Mesendoderm (in vitro differentiated cells): ENCODE measurements at places on chromosomes 3 and 15.

DNA sequence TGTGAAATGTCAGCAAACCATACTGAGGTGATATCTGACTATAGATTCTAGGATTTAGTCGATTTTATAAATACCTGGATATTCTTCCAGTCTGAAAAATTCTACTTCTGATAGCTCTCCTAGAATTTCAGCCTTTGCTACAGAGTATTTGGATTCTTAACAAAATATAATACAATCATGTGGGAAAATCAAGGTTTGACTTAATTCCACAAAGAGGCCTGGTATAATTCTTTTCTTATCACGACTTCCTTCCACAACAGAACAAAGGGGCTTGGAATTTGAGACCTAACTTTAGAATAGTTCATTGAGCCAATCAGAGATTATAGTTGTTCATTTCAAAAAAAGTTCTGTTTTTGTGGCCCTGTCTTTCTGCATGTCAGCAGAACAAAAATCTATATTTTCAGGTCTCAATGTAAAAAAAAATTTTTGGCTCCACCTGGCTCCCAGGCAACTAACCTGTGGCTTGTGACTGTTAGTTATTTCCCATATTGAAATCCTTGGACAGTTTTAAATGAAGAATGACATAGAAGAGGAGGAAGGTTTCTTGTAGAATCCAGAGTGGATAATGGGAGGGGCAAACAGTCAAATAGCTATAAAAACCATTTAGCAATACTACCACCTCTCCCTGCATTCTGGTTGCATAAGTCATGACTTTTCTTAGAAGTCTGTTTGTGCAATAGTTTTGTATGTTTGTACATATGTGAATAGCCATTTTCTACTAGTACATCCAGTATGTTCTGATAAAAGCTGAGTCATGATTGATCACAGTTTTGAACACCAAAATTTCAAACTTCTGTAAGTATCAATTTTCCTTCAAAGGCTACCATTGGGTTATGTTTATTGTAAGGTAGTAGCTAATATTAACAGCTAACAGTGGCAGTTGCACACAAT is 4.0 kb downstream of the TM4SF1 start:
- no peak for DNase-seq

GRCh38 chr3:42031808-42032480 is 59.2 kb upstream of the TRAK1 start:
- peak; percentile 95 for DNase-seq

- DNase-seq: no peak
These were observed 37.9 kb downstream of the PPCDC start for GRCh38 chr15:75061272-75061671.

GRCh38 chr15:58524247-58524646 is 92.5 kb downstream of the LIPC start:
- DNase-seq: no peak

GRCh38 chr3:71441217-71441924 is 142.2 kb downstream of the FOXP1 start:
- DNase-seq: no peak

DNA sequence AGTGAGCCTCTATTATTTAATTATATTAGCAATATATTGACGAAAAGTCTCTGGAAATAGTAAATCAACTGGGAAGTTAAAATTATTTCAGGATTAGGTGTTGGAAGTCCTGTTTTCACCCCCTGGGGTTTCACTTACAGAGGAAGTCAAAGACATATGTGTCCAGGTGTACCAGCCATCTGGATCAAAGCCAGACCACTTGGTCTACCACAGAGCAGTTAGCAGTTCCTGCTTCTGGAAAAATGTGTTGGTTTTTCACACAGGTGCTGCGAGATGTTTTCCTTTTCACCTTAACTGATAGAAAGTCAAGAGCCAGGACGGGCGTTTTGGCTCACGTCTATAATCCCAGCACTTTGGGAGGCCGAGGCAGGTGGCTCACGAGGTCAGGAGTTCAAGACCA is 13.1 kb downstream of the MME start:
- no peak for DNase-seq

DNA sequence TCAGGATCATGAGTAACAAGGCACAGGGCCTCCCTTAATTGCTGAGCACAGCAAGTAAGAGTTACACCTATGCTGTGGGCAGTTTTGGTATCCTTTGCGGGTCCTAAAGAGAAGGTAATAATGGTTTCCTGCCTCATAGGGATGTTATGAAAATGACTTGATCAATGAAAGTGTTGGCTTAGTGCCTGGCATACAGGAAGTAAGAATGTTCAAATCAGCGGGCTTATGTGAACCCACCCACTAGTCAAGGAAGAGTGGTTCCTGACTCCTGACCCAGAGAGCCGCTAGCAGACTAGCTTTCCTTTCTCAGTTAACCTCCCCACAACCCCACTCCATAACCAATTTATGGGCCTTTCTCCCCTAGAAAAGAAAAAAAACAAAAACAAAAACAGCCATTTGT is 5.2 kb upstream of the ADAMTS9 start:
- no peak for DNase-seq

- DNase-seq: no peak
These were observed 27.6 kb downstream of the SLC28A1 start for GRCh38 chr15:84911879-84912660.

DNA sequence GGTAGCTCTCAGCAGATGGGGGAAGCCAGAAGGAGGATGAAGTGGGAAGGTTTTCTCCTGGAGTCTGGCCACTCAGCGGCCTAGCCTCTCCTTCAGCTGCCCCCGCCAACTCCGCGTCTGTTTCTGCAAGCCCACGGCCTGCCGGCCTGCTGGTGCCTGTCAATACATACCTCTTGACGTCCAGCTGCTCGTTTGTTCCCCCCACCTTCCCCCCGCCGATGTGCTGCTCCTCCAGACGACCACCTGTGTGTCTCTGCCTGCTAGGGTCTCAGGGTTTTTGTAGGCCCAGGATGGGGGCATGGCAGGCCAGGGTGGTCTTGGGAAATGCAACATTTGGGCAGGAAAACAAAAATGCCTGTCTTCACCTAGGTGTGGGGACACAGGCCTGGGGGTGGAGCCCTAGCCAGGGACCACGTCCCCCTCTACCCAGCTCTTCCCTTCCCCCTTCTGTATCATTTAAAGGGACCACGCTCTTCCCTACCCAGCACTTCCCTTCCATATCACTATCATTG is 137.8 kb downstream of the ALCAM start:
- no peak for DNase-seq

GRCh38 chr3:49719214-49719884 is at the start of gene AMIGO3:
AMIGO3 (minus strand) TSS chr3:49719684; CDS start chr3:49719465, 219 bp downstream.
- peak; percentile 96 for DNase-seq

- DNase-seq: no peak
These were observed 76.2 kb downstream of the MB21D2 start for GRCh38 chr3:192841428-192841827.

DNA sequence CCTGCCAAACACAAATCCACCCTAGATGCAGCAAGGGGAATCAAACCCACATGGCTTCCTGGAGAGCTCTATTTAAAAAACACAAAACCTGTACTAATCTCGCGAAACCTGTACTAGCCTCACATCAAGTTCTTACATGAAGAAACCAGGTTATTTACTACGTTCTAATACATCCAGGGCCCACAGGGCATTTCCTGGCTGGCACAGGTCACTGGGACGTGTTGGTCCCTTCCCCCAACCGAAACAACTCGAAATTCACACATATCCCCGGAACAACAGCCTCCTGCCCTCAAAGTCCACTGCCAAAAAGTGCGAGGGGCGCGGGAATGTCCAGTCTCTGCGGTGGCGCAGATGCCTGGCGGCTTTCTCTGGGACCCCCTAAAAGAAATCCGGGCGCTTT is 955 bp downstream of the CDCP1 start:
- peak; percentile 34 for DNase-seq

GRCh38 chr3:123439806-123440580 is 8.9 kb downstream of the ADCY5 start:
- DNase-seq: no peak

- no peak for DNase-seq
These were observed 488.3 kb upstream of the ALCAM start for GRCh38 chr3:104878395-104878794.

DNA sequence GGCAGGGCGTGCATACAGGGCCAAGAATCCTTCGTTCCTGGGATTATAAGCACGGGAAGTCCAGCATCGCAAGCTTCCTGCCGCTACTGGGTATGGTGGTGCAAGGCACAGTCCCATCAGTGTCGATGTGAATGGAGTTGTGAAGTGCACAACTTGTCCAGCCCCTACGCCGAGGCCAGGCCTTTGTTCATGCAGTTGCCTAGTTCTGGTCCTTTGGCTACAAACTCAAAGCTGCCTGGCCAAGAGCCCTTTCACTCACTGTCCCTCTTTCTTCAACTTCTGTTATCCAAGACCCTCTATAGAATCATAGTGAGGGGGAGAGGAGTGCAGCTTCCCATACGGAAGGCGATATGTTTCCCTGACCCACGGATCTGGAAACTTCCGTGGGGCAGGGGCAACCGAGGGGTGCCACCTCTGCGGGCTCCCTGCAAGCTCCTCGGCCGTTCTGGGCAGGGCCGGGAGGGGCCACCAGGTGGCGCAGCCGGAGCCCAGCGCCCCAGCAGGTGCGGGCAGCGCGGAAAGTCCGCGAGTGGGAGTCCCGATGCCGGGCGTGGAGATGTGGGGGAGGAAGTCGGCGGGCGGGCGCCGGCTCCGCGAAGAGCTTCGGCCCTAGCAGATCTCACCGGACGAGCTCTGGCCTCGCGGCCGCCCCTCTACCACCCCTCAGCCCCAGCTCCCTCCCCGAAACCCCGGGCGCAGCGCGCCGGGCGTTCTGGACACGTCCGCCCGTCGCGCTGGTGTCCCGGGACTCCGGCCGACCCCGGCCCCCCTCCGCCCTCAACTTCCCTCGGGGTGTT is 693 bp downstream of the RASGRP1 start:
- DNase-seq: peak; percentile 12

- no peak for DNase-seq
These were observed 14.6 kb downstream of the HEXA start for GRCh38 chr15:72361176-72361575.

DNA sequence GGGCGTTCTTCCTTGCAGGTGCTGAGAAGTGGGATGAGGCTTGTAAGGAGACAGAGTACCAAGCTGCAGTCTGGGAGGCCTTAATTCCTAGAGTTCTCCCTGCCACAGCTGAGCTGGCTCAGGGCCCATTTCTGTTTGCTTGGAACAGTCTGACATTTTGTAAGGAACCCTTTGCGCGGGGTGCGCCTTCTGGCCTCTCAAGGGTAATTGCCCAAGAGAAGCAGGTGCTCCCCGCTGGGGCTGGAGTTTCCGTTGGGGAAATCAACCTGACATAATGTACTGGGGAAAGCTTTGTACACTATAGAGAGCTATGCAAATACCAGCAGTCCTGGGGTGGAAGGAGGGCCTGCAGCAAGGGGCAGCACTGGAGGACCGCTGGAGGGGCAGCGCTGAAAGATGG is 83.6 kb downstream of the HMG20A start:
- DNase-seq: no peak

DNA sequence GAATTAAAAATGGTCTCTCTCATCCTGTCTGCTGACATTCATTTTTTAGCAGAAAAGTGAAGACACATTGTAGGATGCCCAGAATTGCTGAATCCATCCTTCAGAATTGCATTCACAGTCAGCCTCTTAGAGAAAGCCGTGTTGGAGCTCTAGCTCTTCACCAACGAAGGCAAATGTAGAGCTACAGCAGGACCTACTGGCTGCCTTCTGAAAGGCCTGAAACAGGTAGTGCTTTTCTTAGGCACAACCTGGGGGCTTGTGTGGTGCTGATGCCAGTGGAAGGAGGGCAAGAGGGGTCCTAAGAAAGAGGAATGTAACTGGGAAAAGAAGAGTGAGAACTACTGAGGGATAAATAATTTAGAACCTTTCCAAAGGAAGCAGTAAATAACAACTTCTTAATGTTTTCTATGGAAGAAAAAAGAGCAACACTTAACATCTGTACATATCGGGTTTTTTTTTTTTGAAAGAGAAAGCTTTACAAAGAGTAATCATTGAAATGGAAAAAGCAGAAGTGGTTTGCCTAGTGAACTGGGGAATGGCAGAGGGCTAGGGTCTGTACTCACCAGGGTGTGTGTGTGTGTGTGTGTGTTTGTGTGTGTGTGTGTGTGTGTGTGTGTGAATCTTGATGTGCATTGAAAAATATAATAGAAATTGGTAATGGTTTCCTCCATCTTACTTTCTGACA is 297.8 kb downstream of the SATB1 start:
- no peak for DNase-seq

DNA sequence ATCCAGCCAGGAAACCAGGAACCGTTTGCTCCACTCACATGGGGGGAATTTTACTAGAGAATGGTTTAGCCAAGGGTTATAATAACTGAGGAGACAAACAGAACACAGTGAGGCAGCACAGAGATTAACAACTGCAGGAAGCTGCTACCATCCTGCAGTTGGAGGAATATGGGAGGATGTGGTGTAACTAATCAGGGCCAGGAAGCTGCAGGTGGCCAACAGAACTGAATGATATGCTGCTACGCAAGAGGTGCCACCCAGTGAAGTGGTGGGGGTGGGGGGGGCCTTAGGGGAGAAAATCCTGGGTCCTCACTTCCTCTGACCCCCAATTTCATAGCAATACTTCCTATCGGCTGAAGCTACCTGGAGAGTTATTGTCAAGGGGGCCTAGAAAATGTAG is 306.4 kb upstream of the STT3B start:
- DNase-seq: no peak

GRCh38 chr3:143975554-143976152 is 4.0 kb downstream of the DIPK2A start:
- DNase-seq: peak; percentile 29

- DNase-seq: no peak
These were observed 89.4 kb upstream of the ZBTB20 start for GRCh38 chr3:115236496-115236895.

DNA sequence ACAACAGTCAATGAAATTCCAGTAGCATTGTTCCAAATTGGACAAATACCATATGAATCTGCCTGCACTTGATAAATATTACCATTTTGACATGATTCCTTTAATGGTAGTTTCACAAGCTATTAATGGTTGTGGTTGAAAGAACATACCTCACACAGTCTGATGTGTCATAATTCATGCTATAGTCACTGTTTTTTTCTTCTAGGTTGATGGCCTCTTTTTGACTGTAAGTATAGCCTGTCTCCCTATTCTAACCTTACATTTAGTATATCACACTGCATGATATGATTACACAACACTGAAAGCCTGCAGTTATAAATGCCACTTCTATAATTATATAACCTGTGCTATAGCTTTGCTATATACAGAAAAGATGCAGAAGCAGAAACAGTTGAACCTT is 834.1 kb downstream of the NSUN3 start:
- DNase-seq: no peak

- DNase-seq: no peak
These were observed 5.2 kb upstream of the FURIN start for GRCh38 chr15:90862964-90863778.

- DNase-seq: no peak
These were observed 45.6 kb upstream of the IREB2 start for GRCh38 chr15:78392430-78392829.

- peak; percentile 99 for DNase-seq
These were observed 21.6 kb downstream of the ANAPC13 start for GRCh38 chr3:134464064-134464688.

DNA sequence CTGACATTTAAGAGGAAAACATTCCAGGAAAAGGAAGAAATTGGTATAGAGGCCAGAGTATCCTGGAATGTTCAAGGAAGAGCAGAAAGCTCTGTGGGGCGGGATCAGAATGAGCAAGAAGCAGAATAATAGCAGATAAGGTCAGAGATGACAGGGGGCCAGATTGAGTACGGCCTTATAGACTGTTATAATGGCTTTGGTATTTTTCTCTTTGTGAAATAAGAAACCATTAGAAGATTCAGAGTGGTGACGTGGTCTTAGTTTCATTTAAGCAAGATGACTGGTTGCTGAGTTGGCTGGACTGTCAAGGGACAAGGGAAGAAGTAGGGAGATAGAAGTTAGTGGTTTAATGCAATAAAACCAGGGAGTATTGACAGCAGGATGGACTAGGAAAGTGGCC is 218.3 kb upstream of the SOX2 start:
- DNase-seq: no peak
